ENCODE measurements at places on chromosomes 2 and 18.

DNA sequence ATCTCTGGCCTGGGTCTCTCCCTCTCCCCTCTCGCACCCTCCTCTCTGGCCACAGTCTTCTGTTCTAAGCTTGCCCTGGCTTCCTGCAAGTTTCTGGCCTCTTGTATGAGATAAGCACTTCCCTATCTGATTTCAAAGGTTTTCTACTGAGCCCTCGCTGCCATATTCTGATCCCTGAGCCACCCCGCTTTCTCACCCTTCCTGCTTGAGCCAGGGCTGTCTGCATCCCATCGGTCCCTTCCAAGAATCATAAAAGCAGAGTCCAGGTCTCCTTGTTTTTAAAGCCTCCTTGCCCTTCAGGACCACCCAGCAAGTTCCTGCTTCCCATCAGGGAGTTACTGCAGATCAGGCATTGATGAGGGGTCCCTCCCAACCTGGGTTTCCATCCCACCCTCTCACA is 110.2 kb downstream of the PRKCE start:
- DNase-seq: no peak

DNA sequence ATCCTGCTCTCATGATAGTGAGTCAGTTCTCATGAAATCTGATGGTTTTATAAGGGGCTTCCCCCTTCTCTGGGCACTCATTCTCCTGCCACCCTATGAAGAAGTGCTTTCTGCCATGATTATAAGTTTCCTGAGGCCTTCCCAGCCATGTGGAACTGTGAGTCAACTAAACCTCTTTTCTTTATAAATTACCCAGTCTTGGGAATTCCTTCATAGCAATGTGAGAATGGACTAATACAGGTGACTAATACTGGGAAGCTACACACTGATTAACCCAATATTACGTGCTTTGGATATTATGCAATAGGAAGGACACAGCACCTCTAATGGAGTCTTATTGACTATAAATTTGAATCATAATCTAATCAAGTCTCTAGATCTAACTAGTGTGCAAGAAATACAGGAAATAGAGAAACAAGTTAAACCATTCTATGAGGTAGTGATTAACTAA is 107.2 kb upstream of the ETAA1 start:
- peak; percentile 62 for DNase-seq

DNA sequence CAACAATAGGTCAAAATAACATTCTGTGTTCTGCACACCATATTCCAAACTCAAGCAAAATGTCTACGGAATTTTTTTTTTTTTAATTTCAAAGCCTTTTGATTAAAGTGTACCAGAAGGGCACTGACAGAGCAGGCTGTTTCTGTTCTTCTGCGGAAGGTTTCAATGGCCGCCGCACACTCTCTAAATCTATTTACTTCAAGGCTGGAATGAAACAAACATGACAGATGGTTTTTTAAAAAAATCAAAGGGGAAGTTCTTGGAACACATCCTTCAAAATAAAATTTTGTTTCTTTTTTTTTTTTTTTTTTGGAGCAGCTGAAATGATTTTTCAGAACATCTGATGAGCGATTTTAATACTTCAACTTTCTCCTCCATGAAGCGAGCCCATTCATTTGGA is 259.1 kb downstream of the TXNL1 start:
- no peak for DNase-seq

DNA sequence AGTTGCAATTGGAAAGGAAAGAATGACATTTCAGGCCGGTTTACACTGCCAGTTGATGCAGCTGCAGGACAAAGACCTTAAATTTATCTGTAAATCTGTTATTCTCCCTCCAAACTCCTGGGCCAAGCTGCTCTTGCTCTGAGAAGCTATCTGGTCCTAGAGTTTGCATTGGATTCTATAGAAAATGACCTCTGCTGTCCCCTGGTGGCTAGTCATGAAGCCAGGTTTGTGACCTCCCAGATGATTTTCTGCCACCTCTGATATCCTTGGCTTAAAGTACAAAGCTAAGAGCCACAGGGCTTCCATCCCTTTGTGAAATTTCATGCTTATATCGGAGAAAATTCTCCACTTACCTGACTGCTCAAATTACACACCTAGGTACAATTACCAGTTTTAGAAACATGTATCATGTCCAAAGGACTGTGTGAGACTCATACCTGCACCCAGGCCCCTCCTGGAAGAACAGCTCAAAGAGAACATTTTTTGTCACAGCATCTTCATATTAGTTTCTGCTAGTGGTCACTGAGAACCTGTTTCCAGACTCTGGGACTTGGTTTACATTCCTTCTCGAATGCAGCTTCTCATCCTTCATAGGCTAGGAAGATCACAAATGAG is 28.9 kb upstream of the IER3IP1 start:
- DNase-seq: peak; percentile 48

DNA sequence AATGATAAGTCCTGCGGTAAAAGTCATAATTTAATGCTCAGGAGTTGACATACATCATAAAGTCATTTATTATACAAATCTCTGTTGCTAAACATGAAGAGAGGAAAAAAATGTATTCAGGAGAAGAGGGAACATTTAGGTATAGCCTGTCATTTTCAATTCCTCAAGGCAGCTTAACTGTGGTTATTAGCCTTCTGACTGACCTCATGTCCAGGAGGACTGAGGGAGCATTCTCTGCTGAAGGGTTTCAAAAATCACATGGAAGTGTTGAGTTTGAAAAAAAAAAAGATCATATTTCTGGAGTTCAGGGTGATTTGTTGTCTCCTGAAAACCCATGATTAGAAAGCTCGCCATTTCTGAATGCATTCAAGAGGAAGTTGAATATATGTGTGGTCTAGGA is 1371.1 kb upstream of the LRRTM1 start:
- DNase-seq: no peak

GRCh38 chr2:120323807-120324399 is 22.0 kb upstream of the INHBB start:
- DNase-seq: no peak

DNA sequence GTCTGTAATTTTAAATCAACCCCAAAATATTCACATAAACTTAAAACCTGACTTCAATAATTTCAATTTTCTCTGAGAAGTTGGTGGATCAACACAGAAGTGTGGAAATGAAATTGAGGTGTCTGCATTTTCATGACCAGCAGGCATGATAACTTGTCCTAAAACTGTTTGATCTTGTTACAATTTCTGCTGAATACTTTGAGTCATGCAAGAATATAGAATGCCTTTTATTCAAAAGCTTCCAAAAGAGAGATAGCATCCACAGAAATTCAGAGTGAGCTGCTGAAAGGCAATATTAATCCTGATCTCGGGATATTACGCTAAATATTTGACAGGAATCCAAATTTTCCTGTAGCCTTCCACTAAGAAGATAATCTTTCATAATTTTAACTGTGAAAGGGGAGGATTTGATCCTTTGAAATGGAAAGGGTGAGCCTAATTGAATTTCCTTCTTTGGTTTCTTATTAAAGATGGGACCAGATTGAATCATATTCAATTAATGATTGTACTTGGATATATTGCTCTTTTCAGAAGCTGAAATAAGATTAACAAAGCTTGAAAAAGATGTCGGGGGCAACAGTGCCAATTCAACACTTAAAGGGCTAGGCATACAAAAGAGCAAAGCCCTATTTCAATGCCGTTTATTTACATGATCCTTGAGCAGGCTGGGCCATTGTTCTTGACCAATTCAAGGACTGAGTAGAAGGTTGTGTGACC is 129.3 kb downstream of the NCKAP5 start:
- no peak for DNase-seq

DNA sequence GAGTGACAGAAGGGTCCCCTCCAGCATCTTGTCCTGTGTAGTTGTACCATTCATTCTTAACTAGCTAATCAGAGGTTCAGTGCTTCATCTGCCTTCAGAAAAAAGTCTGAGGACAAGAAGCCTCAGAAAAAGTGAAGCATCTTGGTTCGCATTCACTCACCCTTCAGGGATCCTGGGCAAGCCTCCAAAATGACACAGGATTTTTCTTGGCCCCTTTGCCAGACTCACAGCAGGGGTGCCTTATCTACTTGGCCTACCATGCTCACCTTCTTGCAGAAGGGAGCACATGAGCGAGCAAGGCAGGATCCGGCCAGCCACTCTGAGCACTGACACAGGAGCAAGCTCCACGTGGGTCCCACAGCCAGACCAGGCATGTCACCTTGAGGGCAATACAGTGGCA is 43.1 kb upstream of the XDH start:
- no peak for DNase-seq

DNA sequence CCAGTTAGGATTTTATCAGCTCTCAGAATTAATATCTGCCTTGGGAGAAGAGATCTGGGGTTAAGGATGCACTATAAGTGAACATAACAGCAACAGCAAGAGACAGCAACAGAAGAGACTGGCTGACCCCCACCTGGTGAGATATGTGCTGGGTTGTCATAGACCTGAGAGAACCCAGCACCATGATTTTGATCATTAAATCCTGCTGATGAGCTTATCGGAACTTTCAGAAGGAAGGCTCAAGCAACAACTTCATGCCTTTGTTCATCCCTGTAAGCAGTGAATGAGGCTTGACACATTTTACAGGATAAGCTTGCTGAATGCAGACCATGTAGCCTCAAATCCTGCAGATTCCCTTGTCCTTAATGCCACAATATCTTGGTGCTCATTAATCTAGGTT is 100.0 kb downstream of the POLE4 start:
- no peak for DNase-seq
